Activated CD4-positive, alpha-beta T cell treated with anti-CD3 and anti-CD28 coated beads, Interleukin-2, Interleukin-6, amounts not matched to agents 100 ng/mL and 50 ng/mL, durations not matched to agents 16 hours and 8 hours (primary cell): ENCODE measurements at places on chromosomes 2 and 18.

DNA sequence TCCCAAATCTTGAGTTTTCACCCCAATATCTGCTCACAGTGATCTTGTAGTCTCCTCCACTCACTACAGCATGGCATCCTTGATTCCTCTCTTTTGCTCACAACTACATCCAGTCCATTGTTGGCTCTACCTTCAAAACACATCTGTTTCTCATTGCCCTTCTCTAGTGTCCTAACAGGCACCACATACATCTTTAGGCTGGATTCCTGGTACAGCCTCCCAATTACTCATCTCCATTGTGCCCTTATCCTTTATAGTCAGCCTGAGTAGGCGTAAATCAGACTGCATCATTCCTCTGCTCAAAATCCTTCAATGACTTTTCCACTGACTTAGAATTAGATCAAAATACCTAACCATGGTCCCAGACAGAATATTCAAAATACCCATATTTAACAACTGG, 10.7 kb upstream of the TAF1B start:
- no peak for DNase-seq

- DNase-seq = no peak
These were observed 62.3 kb upstream of the MAP4K3 start for GRCh38 chr2:39499336-39499735.

GRCh38 chr18:68714366-68714711, 569 bp downstream of the TMX3 start:
- no peak for DNase-seq

DNA sequence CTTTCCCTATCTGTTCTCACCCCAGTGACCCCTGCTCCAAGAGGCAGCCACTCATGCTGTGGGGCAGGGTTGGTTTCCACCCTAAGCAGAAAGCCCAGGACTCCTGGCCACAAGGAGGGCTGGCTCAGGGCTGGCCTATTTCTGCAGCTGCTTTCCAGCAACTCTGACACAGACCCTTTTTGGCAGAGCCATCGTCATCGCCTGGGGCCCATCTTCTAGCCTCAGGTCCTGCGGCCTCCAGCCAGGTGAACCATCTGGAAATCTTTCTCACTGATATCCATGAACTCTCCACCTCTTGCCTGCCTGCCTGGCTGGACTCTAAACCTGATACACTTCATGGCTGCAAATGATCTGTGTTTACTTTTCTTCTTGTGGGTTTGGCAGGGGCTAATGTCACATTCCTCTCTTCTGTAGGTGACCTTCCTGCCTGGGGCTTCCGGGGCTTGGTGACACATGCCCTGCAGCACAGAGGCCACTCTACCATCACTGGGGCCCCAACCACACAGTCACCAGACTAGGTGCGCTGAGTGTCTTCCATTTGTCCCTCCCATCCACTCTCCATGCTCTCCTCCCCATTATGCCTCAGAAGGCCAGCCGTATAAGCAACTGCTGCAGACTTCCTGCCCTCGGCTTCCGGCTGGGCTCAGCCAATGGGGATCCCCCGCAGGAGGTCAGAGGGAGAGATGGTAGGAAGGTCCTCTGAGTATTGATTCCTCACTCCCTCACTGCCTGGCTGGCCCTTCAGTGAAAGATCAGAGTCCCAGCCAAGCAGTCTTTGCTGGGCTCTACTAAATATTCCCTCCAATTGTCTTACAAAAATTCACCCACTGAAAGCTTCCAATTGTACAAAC, 9.7 kb upstream of the COPS8 start:
- no peak for DNase-seq

GRCh38 chr2:120612931-120613330, 122.7 kb upstream of the GLI2 start:
- no peak for DNase-seq

GRCh38 chr2:198440833-198441232, 636.4 kb downstream of the PLCL1 start:
- DNase-seq = no peak

DNA sequence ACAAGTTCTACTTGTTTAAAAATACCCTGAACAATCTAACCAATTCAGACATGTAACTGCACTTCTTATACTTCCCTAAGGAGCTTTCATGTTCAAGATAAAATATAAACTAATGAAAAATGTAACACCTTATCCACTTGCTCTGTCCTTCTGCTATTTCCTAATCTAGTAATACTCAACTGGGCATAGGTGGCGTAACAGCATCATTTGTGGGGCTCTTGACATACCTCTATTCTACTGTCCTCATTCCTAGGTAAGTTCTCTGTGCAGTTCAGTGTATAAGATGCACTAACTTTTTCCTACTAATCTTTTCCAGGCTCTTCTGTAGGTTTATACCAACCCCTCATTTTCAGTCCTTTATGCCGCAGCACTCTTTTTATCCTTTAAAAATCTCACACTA, 36.7 kb downstream of the PRKD3 start:
- DNase-seq = peak; percentile 20

DNA sequence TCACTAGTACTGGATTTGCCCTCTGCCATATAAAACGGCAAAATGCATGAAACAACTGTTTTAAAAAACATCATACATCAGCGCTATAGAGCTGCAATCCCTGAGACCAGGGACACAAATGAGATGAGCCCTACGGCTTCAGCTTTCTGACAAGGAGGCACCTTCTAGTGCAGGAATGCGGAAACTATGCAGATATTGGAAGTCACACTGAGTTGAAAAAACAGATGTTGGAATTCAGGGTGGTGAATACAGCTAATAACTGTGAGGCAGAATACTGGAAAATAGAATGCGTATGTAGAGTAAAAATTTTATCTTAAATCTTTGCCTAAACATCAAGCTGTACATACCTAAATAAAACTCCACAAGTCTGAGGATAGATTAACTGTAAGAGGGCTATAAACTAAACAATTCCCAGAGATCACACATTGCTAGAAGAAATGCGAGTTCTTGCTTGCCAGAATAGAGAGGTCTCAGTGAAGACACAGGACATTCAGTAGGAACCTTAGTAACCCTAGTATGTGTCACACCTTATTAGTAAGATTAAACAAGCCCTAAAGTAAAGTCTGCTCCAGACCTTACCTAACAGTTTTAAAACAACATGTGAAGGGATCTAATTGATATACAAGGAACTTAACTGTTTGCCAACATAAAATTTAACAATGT, 541.4 kb upstream of the DDX18 start:
- no peak for DNase-seq

GRCh38 chr2:217494557-217494956, 508.2 kb downstream of the TNS1 start:
- no peak for DNase-seq

DNA sequence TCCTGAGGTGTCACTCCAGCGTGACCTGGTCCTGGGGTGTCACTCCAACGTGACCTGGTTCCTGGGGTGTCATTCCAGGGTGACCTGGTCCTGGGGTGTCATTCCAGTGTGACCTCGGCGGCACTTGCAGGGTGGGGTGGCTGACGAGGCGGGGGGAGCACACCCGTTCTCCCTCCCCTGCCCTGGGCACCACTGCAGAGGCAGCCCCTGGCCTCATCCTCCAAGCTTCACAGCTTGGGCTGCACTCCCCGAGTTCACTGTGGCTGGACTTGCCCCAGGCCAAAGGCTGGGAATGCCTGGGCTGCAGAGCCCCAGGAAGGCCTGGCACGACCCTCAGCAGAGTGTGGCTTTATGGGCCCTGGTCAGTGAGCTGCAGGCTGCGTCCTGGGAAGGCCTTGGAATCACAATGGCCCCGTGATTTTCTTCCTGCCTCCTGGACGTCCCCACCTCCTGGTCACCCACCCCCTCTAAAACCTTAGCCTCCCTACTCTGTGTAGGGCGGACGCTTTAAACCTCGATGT, 88.3 kb downstream of the NFATC1 start:
- DNase-seq = no peak

DNA sequence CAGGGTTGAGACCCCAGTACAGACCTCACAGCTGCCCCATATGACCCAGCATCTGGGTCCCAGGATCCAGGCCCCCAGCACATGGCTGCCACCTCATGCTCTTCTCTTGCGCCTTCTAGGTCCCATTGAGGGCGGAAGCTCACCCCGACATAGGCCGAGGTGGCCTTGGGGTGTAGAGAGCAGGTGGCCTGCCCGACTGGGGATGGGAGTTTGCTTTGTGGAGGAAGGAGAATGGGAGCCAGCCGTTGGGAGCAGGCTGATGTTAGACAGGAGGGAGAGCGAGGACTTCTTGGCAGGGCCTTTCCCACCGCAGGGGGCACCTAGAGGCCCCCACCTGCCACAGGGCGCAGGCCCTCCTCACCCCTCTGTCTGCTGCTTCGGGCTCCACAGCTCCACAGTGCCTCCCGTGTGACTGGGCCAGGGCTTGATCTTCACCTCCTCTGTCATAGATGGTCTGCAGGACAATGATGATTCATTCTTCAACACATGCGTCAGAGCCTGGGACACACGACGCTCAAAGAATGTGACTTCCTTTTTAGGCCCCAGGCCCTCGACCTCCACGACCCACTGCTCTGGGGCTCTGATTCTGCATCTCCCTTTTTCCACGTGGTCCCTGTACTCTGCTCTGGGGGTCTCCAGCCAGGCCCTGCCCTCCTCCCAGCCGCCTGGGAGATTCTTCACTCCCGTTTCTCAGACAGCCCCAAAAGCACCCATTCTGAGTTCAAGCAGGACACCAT, 86.6 kb upstream of the ODC1 start:
- DNase-seq = no peak

DNA sequence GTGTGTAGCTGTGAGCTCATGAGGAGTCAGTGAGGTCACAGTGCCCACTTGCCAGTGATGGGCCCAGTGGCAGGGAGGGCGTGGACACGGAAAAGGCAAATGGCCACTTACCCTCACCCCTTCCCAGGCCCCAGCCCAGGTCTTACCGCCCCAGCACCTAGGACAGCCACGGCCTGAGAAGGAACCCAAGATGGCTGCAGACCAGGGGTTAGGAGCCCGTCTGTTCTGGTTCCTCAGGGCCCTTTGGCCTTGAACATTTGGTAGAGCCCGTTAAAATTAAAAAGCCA, 74.1 kb downstream of the EMX1 start:
- no peak for DNase-seq

GRCh38 chr2:100394111-100394641, 23.3 kb downstream of the CHST10 start:
- no peak for DNase-seq
